ENCODE measurements at places on chromosomes 1 and 21.
A peak's percentile ranks its signal among the peaks of the same experiment; 100 is the strongest.

DNA sequence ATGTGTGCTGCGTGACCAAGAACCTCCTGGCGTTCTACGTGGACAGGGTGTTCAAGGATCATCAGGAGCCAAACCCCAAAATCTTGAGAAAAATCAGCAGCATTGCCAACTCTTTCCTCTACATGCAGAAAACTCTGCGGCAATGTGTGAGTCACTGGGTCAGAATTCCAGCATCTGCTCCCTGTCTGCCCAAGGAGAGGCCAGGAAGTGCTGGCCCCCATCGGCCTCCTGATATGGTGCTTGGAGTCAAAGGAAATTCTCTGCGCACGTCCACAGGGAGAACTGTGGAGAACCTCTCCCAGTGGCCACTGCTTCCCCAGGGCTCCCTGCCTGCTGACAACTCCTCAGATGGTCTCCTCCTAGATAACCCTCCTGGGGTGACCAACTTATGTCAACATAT, 25.6 kb upstream of the IL20 start:
- no peak for DNase-seq

DNA sequence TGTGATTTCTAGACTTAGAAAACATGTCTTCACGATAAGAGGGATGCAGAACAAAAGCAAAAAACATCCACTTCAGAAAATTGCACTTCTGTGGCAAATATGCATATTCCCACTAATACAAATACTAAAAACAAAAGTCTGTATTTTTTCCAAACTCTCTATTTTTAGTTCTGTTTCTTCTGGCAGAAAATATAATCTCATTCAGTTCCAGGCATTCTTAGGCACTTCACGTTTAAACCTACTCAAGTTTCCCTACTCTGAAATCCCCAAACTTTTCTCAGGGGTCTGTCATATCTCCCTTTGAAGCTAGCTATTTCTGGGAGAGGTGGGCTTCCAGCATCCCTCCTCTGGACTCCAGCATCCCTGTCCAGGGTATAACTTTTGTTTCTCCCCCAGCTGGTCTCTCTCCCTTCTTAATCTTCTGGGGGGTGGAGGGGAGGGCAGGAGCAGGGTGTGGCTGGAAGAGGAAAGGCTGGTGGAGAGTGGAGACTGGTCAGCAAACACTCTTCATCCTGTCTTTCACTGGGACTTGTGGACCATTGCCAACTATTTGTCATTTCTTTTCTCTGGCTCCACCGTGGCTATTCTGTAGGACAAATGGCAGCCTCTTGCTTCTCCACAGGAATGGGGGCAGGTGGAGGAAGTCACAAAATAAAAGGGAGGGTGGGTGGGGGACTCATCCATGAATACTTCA, 19.6 kb upstream of the NCF2 start:
- DNase-seq = no peak

- DNase-seq = no peak
Observed at GRCh38 chr1:56255516-56256152, 323.7 kb downstream of the PLPP3 start.

- DNase-seq = no peak
Observed at GRCh38 chr1:17538428-17539117, 925 bp upstream of the ARHGEF10L start.

DNA sequence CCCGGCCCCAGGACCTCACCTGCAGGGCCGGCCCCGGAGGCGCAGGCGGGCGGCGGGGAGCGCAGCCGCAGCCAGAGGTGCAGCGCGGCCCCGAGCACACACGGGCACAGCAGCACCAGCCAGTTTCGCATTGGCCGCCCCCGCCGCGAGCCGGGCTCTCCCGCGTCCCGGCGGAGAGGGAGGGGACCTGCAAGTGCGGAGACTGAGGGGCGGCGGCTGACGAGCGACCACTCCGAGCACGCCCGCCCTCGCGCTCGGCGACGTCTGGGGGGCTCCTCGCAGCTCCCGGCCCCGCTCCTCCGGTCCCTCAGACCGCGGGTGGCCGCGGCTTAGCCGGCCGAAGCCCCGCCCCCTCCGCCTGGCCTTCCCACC, at the start of gene B3GALNT2:
Gene B3GALNT2 (minus strand): TSS at position 331 of the 372 bp plus-strand sequence. CDS start 200 bp downstream, at position 131.
- DNase-seq = no peak

- no peak for DNase-seq
Observed at GRCh38 chr1:65827346-65827745, 34.7 kb downstream of the PDE4B start.

GRCh38 chr1:159996653-159997052, 35.1 kb downstream of the PIGM start:
- no peak for DNase-seq

DNA sequence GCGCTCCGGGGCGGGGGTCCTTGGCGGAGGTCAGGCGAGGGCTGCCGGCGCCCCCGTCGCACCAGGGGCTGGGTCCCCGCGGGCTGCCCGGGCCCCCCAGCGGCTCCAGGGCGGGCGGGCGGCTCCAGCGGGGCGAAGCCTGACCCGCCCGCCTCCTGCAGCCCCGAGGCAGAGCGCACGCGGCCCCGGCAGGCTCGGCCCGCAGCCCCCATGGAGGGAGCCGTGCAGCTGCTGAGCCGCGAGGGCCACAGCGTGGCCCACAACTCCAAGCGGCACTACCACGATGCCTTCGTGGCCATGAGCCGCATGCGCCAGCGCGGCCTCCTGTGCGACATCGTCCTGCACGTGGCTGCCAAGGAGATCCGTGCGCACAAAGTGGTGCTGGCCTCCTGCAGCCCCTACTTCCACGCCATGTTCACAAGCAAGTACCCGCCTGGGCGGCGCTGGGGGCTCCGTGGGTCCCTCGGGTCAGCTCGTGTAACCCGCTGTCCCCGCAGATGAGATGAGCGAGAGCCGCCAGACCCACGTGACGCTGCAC, 817 bp downstream of the KLHL17 start:
- DNase-seq = no peak

DNA sequence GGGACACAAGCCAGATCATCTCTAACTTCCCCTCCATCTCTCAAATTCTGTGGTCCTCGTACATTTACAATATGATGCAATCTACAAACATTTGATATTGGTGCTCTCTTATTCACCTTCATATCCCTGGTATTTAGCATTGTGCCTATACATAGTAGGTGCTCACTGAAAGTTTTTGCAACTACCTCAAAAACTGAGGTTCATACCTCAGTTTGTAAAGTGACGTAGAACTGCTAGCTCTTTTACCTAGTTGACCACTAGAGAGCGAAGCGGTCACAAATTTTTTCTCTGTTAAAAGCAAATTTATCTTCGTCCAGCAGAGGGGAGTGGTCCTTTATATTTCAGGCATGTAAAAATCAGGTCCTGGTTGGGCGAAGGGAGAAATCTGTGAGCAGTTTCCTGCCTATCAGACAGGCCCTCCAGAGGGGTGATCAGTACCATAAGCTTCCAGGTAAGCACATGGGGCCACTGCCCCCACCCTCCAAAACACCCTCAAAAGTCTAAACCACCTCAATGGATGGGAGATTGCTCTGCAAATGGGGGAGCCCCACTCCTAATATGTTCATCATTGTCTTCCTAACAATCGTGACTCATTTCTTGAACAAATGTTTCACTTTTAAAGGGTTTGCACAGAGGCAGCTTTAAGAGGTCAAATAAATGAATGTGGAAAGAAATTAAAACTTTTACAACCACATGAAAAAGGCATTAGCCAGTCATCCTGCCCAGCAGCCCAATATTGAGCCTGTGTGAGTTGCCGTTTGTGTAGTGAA, 10.6 kb upstream of the HLCS start:
- DNase-seq = peak; percentile 30

DNA sequence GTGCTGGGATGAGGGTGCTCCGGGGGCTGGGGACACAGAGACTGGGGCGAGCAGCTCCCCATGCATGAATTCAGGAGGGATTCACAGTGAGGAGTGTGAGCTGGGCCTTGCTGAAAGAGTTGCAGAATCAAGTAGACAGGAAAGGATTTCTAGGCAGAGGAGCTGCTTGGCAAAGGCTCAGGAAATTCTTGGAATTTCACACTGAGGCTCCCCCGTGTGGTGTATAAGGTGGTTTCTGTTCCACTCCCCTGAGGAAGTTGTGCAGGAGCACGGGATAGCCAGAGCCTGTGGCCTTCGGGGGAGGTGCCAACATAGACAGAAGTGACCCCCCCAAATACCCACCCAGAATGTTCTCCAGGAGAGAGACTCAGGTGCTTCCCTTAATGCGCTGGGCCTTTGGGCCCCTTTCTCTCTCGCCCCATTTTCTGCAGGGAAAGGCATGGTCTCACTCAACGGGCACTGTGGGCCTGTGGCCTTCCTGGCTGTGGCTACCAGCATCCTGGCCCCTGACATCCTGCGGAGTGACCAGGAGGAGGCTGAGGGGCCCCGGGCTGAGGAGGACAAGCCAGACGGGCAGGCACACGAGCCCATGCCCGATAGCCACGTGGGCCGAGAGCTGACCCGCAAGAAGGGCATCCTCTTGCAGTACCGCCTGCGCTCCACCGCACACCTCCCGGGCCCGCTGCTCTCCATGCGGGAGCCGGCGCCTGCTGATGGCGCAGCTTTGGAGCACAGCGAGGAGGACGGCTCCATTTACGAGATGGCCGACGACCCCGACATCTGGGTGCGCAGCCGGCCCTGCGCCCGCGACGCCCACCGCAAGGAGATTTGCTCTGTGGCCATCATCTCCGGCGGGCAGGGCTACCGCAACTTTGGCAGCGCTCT, 58.5 kb upstream of the ACTL8 start:
- no peak for DNase-seq

DNA sequence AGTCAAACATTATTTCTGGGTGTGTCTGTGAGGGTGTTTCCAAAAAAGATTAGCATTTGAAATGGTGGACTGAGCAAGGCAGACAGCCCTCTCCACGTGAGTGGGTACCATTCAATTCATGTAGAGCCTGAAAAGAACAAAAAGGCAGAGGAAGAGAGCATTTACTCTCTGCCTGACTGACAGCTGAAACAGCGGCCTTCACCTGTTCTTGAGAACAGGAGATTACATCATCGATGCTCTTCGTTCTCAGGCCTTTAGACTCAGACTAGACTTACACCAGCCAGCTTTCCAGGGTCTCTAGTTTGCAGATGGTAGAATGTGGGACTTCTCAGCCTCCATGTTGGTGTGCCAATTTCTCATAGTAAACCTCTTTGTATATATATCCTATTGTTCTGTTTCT, 302.3 kb downstream of the BACH1 start:
- no peak for DNase-seq

GRCh38 chr1:46940307-46940706, 969 bp downstream of the CYP4A11 start:
- no peak for DNase-seq

DNA sequence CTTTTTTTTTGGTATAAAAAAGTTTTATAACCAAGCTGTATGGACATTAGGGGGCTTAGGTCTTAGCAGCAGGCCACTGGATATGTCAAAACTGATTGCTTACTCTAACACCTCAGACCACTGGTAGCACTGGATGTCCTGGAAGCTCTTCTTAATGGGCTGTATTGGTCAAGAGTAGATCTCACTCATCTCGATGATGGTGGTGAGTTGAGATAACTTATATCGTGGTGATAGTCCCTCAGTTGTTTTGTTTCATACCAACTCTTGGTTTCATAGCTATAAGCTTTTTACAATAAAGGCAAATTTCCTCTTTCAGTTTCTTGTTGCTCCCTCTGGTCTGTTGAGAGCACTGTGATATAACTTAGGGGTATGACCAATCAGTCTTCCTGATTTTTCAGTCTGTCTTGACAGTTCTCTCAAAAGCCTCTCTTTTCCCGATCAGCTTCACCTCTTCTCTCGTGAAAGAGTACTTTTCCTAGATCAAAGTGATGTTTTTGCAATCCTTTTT, 9.7 kb upstream of the AGO1 start:
- no peak for DNase-seq

- DNase-seq = no peak
Observed at GRCh38 chr1:59143133-59143487, 153.8 kb upstream of the FGGY start.

GRCh38 chr1:215923129-215923824, 356.2 kb downstream of the KCTD3 start:
- no peak for DNase-seq

- no peak for DNase-seq
Observed at GRCh38 chr1:93821423-93822144, 57.4 kb downstream of the DNTTIP2 start.

- DNase-seq = no peak
Observed at GRCh38 chr1:163844459-163844858, 522.7 kb downstream of the NUF2 start.

DNA sequence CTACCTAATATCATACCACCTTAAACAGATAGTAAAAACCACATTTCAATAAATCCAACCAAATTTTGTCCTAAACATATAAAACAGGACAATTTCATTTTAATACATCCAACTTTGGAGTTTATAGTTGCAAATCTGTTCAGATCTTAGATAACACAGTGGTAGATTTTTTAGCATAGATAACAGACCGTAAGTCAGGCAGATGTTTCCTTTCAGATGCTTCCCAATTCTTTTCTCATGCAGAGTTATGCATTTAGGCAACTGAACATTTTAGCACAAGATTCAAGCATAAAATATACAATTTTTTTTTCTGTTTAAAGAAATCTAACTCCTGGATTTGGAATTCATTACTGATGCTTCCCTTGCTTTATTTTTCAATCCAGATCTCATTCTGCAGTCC, 156.5 kb upstream of the ZNHIT6 start:
- DNase-seq = no peak

GRCh38 chr1:232578651-232579195, 51.2 kb downstream of the SIPA1L2 start:
- DNase-seq = no peak

- DNase-seq = no peak
Observed at GRCh38 chr1:244214009-244214967, 163.2 kb downstream of the ZBTB18 start.

GRCh38 chr21:41601573-41602368, 93.8 kb upstream of the TMPRSS2 start:
- no peak for DNase-seq

GRCh38 chr1:54582566-54583306, 34.7 kb downstream of the ACOT11 start:
- no peak for DNase-seq

DNA sequence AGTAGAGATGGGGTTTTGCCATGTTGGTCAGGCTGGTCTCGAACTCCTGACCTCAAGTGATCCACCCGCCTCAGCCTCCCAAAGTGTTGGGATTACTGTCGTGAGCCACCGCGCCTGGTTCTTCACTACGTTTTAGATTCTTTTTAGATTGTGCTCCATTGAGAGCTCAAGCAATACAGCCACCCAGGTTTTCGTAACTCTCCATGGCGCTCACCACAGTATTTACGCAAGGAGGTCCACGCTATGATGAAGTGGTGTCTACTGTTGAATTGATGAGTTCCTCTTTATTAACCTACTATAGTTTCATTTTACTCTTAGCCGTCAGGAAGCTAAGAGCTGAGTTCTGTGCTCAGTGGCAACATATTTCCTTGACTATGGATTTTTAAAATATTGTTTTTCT, 1.8 kb upstream of the KIF1B start:
- no peak for DNase-seq

DNA sequence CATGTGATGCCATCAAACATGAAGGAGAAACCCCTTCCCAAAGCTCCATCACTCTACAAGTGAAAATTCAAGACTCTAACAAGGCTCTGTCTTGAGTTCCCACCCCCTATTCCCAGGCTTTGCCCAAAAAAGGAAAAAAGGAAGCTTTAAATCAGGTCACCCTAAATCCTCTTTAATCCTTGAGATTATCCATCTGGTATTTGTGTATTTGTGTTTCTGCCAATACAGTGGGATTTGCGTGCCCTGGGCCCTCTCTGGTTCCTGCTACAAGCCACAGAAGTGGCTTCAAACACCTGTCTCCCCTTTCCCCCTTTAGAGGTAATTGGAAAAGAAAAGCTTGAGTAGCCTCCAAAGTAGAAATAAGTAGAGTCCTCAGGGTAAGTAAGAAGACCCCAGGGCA, 120.4 kb downstream of the EDEM3 start:
- DNase-seq = no peak

All from stimulated activated CD4-positive, alpha-beta T cell treated with anti-CD3 and anti-CD28 coated beads, Interleukin-4, amount 100 ng/mL, for 1 hour (primary cell).